Activated CD4-positive, alpha-beta memory T cell treated with anti-CD3 and anti-CD28 coated beads, Interleukin-2, amount 10 ng/mL, durations not matched to agents 7 days and 5 days (primary cell): ENCODE measurements at places on chromosomes 1 and 21. TPM values are rescaled to one million over a fixed set of nuclear protein-coding genes. Genes with fewer than 3 reads are reported as not detected.

OSCP1 gene
- 1.7 TPM for total RNA-seq

OR2T11 gene
- total RNA-seq: not detected

TFAP2E gene
- 0.85 TPM for total RNA-seq

TIAM1 gene
- total RNA-seq: 57.6 TPM

SPRR2B gene
- not detected for total RNA-seq

SPATA6 gene
- 0.40 TPM for total RNA-seq

GPR37L1 gene
- not detected for total RNA-seq

LGR6 gene
- total RNA-seq: not detected

RIMKLA gene
- total RNA-seq: 3.1 TPM
